ENCODE measurements at places on chromosomes 12 and 14. TPM values are rescaled to one million over a fixed set of nuclear protein-coding genes. Genes with fewer than 3 reads are reported as not detected.

DNA sequence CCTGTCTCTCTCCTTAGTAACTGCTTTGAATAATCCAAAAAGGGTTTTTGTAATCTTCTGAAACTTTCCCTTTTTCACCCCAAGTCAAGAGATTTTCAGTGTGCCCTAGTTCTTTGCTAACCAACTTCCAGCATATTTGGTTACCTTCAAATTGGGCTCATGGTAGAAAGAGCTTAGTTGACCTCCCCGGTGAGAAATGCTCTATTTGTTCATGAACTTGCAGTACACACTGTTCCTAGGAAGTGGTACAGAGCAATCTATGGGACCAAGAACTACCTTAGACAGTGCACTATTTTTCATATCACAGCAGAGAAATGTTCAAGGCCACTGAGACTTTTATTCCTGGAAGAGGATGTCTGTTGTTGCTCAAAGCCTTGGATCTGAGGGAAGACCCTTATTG lies 1.7 kb downstream of the USP5 start:
- no peaks in the 10 kb centered on the region for H3K36me3 ChIP-seq
- peak overlapping the region; percentile 74 for H3K4me3 ChIP-seq
- no peak overlapping the region for H3K27ac ChIP-seq

DNA sequence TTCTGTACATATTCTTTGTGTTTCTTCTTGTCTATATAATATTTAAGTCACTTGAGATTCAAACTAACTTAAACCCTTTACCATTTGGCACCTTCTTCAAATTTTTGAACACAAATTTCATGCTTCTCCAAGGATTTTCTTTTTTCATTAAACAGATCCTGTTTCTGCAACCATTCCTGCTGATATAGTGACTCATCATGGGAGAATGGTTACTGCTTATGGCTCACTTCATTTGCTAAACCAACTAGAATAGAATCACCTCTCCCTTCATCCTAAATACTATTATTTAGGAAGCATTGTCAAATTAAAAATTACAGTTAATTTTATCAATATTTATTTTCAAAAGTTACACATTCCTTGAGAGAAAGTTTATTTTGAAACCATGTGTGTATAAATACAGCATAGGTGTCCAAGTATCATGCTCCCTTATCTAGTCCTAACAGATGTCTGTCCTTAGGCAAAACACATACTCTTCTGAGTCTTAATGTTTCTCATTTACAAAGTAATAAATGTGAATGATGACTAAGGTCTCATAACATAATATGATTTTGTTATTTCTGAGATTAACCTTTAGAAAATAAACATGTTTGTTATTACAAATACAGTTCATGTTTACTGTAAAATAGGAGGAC lies 40.7 kb downstream of the PLCZ1 start:
- no peaks in the 10 kb centered on the region for H3K27me3 ChIP-seq
- no peak for DNase-seq
- no peaks in the 10 kb centered on the region for H3K4me1 ChIP-seq

DNA sequence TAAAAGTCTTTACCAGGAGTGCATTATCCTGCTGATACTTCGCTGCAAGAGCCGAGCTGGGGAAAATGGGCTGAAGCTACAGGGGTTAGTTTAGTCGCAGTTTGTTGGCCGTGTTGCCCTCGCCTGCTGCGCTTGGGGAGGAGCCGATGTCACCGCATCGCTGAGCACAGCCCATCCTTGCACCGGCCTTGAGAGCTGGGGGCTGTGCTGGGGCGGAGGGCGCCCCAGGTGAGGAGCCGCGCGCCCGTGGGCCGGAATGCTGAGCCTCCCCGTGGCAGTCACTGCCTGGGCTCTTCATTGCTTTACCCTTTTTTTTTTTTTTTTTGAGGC lies 50.0 kb downstream of the ADGRD1 start:
- H3K4me3 ChIP-seq: no peak overlapping the region
- H3K36me3 ChIP-seq: no peaks in the 10 kb centered on the region
- H3K27ac ChIP-seq: no peak overlapping the region
- H3K27me3 ChIP-seq: no peaks in the 10 kb centered on the region
- H3K4me1 ChIP-seq: no peaks in the 10 kb centered on the region

DNA sequence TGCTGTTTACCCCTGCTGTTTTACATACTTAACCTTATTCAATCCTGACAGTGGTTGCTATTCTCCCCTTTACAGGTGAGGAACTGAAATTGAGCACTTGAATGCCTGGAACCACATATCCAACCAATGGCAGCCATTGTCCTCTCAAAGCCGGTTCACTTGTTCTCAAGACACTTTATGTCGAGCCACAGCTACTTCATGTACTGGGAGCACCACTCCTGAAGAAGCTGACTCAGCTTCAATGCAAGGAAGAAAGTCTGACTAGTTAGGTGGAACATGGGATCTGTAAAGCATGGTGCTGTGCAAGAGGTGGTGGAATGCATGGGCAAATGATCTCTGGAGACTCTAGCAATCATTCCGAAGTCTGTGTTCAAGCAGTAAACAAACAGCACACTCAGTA lies 113.9 kb upstream of the CPM start:
- DNase-seq: no peak
- H3K4me3 ChIP-seq: peak overlapping the region; percentile 5
- peak overlapping the region; percentile 96 for H3K27ac ChIP-seq

DNA sequence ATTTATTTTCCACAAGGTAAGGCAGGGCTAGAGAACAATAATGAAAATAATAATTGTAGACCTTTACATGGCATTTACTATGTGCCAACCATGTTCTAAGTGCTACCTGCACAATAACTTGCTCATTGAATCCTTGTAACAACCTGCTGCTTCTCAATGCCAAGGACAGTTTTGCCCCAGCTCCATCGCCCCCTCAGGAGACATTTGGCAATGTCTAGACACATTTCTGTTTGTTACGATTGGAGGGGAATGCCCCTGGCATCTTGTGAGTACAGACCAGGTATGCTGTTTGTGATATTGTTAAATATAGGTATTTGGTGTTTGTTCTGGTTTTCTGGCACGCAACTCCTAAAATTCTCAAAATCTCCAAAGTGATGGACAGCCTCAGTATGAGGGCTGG lies 8.1 kb upstream of the ATXN2 start:
- no peak overlapping the region for H3K4me3 ChIP-seq
- no peak overlapping the region for H3K27ac ChIP-seq
- no peak for DNase-seq
- H3K4me1 ChIP-seq: no peaks in the 10 kb centered on the region
- no peaks in the 10 kb centered on the region for H3K27me3 ChIP-seq
- no peaks in the 10 kb centered on the region for H3K36me3 ChIP-seq

DNA sequence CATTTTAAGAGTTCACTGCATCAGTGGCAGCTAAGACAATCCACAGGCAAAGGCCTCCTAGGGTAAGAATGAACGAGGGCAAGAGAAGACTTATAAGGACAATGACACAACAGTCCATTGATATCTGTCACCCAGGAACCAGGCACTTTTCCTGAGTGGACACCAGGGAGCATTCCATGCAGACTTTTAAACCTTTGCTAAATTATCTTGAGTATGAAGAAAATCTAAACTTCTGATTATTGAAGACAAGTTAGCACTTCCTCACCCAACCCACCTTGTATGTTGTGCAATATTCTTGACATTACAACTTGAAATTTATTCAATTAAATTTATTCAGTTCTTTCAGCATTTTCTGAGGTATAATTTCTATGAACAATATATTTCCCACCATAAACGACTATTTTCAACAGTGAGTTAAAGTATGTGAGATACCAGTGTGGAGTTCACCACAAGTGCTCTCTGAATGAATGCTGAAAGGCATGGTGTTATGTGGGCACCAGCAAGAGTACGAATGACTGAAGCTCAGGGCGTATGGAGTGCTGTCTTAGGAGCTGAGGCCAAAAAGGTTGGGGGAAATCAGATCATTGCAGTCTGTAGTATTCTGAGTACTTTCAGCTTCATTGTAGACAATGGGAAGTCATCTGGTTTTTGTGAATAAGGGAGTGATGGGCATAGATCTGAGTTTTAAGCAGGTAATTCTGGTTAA lies 124.3 kb upstream of the LMNTD1 start:
- H3K36me3 ChIP-seq: no peaks in the 10 kb centered on the region
- no peaks in the 10 kb centered on the region for H3K27me3 ChIP-seq
- H3K4me3 ChIP-seq: no peak overlapping the region

DNA sequence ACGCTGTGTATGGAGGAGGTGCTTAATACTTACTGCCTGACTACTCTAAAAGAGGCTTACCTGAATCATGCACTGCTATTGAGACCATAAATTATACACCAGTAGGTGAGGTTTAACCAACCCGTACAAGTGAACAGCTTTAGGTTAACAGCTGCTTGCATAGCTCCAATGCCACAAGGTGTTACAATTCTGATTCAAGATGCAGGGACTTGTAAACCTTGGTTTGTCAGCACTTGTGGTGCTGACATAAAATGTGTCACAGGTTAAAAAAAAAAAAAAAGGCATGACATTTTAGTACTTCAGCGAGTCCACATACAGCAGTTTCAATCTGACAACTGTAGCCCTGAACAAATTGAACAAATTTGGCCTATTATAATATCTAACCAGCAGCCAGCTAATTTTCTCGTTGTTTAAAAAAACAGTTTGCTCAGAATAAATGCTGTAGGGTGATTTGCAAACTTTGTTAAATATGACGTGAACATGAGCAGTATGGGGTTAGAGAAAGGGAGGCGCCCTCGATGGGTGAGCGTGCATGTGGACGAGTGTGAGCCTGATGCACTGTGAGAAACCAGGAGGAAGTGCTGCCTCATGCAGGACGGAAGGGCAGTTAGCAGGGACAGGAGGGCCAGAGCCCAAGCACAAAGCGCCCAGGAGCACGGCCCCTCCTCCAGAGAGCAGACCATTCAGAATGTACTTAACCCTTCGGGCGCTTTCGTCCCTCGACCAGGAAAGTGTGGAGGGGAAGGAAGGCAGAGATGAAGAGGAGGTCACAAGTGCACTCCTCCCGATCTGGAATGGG lies 44.7 kb downstream of the TCHP start:
- H3K4me1 ChIP-seq: peaks cover 31% of the 10 kb centered on the region
- peak; percentile 61 for DNase-seq
- H3K27ac ChIP-seq: no peak overlapping the region
- H3K27me3 ChIP-seq: no peaks in the 10 kb centered on the region
- H3K36me3 ChIP-seq: no peaks in the 10 kb centered on the region
- no peak overlapping the region for H3K4me3 ChIP-seq

The PAPLN gene
- 1.3 TPM for total RNA-seq

The KRT6C gene
- total RNA-seq: not detected

The UNC79 gene
- total RNA-seq: 0.09 TPM

The IL22 gene
- not detected for total RNA-seq
